ENCODE measurements at places on chromosomes 11 and 22.

- no peak overlapping the region for H3K4me3 ChIP-seq
- H3K4me1 ChIP-seq: peaks cover 7% of the 10 kb centered on the region
- H3K36me3 ChIP-seq: no peaks in the 10 kb centered on the region
- H3K27ac ChIP-seq: no peak overlapping the region
Measured at GRCh38 chr22:19756288-19757128, 4.1 kb upstream of the TBX1 start.

- no peaks in the 10 kb centered on the region for H3K36me3 ChIP-seq
- no peak overlapping the region for H3K4me3 ChIP-seq
- DNase-seq: no peak
- no peaks in the 10 kb centered on the region for H3K27me3 ChIP-seq
- no peak overlapping the region for H3K27ac ChIP-seq
Measured at GRCh38 chr11:2599561-2600189, 100.1 kb downstream of the KCNQ1OT1 start.

- H3K4me1 ChIP-seq: peaks cover 9% of the 10 kb centered on the region
- no peaks in the 10 kb centered on the region for H3K36me3 ChIP-seq
- no peak overlapping the region for H3K4me3 ChIP-seq
- no peak overlapping the region for H3K27ac ChIP-seq
- H3K27me3 ChIP-seq: no peaks in the 10 kb centered on the region
- no peak for DNase-seq
Measured at GRCh38 chr11:12540075-12540680, 134.0 kb upstream of the TEAD1 start.

DNA sequence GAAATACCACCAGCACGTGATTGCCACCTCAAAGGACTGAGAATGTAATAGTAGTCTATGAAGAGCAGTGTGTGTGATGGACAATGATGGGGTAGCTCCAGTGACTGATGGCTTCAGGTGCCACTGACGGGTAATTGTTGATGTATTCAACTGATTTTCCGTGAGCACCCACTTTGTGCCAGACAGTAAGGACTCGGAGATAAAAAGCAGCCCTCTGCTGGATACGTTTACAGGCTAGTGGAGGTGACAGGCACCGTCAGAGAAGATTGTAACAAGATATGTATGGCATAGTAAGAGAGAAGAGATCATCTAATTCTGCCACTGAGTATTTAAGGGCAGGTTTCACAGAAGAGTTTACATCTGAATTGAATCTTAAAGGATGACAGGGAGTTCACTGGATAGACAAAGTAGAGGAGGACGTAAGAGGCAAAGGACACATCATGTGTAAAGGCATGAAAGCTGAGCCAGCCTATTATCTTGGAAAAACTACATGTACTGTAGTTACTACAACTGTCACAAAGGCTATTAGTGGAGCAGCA lies 1.1 kb upstream of the ENTHD1 start:
- no peak overlapping the region for H3K4me3 ChIP-seq
- no peaks in the 10 kb centered on the region for H3K36me3 ChIP-seq
- H3K27me3 ChIP-seq: no peaks in the 10 kb centered on the region
- H3K4me1 ChIP-seq: no peaks in the 10 kb centered on the region

- no peak overlapping the region for H3K27ac ChIP-seq
- H3K4me3 ChIP-seq: peak overlapping the region; percentile 70
- peaks cover 8% of the 10 kb centered on the region for H3K27me3 ChIP-seq
- peaks cover 19% of the 10 kb centered on the region for H3K4me1 ChIP-seq
Measured at GRCh38 chr11:561148-562003, 606 bp downstream of the RASSF7 start.

DNA sequence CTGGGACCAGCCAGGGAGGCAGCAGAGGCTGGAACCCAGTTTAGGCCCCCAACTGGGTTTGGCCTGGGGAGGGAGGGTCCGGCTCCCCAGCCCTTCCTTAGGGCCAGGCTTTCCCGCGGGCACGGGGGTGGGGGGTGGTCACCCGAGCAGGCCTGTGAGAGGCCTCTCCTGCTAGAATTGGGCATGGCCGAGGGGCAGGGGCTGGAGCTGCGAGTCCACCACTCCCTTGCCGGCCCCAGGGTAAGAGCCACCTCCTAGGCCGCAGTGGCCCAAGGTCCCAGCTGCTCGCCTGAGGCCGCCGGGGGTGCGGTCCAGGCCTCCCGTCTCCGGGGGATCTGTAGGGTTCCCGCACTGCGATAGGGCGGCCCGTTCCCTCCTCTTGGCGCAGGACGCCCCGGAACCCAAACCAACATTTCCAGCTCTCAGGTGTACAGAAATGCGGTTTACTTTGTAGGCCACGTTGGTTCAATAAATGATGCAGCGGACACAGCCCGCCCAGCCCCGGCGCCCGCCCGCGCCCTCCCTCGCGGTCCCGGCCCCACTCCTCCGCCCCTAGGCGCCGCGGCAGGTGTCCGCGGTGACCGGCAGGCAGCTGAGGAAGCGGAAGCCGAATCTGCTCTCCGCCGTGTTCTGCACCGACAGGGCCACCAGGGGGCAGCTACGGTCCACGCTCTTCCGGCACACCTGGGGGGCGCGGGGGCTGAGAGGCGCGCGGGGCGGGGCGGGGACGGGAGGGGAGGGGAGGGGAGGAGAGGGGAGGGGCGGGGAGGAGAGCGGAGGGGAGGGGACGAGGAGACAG lies 5.9 kb downstream of the LMNTD2 start:
- H3K4me3 ChIP-seq: no peak overlapping the region
- peaks cover 36% of the 10 kb centered on the region for H3K27me3 ChIP-seq
- H3K4me1 ChIP-seq: peaks cover 4% of the 10 kb centered on the region
- no peaks in the 10 kb centered on the region for H3K36me3 ChIP-seq
- DNase-seq: peak; percentile 87

DNA sequence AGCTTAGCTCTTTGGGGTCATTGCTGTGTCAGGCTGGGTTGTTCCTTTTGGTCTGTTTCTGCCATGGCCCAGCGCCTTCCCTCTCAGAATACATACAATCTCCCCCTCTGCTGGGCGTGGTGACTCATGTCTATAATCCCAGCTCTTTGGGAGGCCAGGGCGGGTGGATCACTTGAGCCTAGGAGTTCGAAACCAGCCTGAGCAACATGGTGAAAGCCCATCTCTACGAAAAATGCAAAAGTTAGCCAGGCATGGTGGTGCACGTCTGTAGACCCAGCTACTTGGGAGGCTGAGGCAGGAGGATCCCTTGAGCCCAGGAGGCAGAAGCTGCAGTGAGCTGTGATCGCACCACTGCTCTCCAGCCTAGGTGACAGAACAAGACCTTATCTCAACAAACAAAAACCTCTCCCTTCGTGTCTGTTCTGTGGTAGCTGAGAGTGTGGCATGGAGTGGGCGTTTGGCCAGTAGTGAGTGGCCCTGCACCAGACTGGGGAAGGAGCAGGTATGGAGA lies 46.7 kb upstream of the RAB1B start:
- DNase-seq: no peak
- H3K27ac ChIP-seq: no peak overlapping the region

DNA sequence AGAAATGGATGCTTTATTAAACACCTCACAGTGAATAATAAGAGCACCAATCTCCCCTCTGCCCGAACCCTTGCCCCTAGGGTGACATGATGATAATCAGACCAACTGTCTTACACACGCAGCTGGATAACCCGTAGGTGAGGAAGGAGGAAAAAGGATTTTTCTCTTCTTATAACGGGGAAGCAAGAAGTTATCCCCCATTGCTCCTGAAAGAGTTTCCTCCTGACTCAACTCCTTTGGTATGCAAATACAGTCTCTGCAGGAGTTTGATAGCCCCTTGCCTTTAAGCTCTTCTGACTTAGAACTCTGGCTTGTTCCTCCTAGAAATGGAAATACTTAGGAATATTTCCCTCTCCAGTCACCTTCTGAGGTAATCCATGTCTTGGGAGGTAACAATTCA lies 455.8 kb downstream of the TMEM135 start:
- H3K4me3 ChIP-seq: no peak overlapping the region
- peaks cover 1% of the 10 kb centered on the region for H3K4me1 ChIP-seq
- no peak for DNase-seq

Data from neuronal stem cell (in vitro differentiated cells).